Stimulated activated CD8-positive, alpha-beta memory T cell treated with anti-CD3 and anti-CD28 coated beads, Interleukin-4, amount 100 ng/mL, for 1 hour (primary cell): ENCODE measurements at places on chromosomes 1 and 21.

- DNase-seq = no peak
These were observed 105.7 kb upstream of the VAV3 start for GRCh38 chr1:108070662-108071061.

DNA sequence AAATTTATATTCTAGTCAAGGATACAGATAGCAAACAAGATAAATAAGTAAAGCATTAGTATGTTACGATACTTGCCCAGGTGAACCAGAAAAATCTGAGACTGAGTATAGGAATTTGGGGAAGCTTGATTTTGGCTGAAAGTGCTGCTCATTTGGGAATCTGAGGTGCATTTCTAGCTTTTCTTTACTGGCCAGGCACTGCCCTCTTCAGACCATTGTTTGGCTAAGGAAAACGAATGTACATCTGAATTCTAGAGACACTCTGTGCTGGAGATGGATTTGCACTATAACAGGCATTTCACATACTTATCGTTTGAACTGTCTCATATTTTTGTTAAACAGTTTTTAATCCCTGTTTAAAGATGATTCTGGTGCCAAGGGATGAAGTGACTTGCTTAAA is 23.4 kb downstream of the ARID1A start:
- DNase-seq = no peak

- no peak for DNase-seq
These were observed 1.2 kb downstream of the TRIM11 start for GRCh38 chr1:228405200-228405978.

- DNase-seq = no peak
These were observed 11.5 kb upstream of the PLA2G5 start for GRCh38 chr1:20058531-20058930.

- no peak for DNase-seq
These were observed 8.7 kb downstream of the TFF3 start for GRCh38 chr21:42306366-42307035.

- no peak for DNase-seq
These were observed 29.4 kb upstream of the CSF3R start for GRCh38 chr1:36511804-36512798.
